Diencephalon (tissue), 1 donor: ENCODE measurements at places on chromosomes 13 and 19. TPM values are rescaled to one million over a fixed set of nuclear protein-coding genes. Genes with fewer than 3 reads are reported as not detected.

TMEM150B gene
- not detected for total RNA-seq

ACOD1 gene
- total RNA-seq, result not detected

SIGLEC10 gene
- 3.0 TPM for total RNA-seq

TMEM38A gene
- total RNA-seq, result 18.0 TPM

GAPDHS gene
- total RNA-seq, result not detected

PIBF1 gene
- total RNA-seq, result 36.2 TPM

MAST1 gene
- 71.0 TPM for total RNA-seq

CNN1 gene
- total RNA-seq, result 0.46 TPM

ZNF415 gene
- 31.8 TPM for total RNA-seq

NLRP4 gene
- under 0.01 TPM for total RNA-seq

LRRC25 gene
- total RNA-seq, result 1.2 TPM

MPND gene
- 19.6 TPM for total RNA-seq

WDR88 gene
- not detected for total RNA-seq

CLDND2 gene
- not detected for total RNA-seq

ZSWIM4 gene
- total RNA-seq, result 5.3 TPM

ATP7B gene
- total RNA-seq, result 13.1 TPM

SH2D3A gene
- 8.5 TPM for total RNA-seq

NALCN gene
- 63.0 TPM for total RNA-seq

FCER2 gene
- 0.46 TPM for total RNA-seq

ZNF699 gene
- total RNA-seq, result 19.1 TPM

RASGRP4 gene
- 0.23 TPM for total RNA-seq

LHFPL6 gene
- total RNA-seq, result 47.5 TPM

LGALS4 gene
- total RNA-seq, result 0.69 TPM

CYP4F12 gene
- 0.69 TPM for total RNA-seq

ZNF846 gene
- total RNA-seq, result 20.5 TPM

ZNF844 gene
- total RNA-seq, result 12.9 TPM

CEACAM20 gene
- total RNA-seq, result not detected

CHAMP1 gene
- 8.8 TPM for total RNA-seq

TEX26 gene
- total RNA-seq, result 3.2 TPM

CEACAM8 gene
- total RNA-seq, result not detected

ZNF708 gene
- total RNA-seq, result 52.8 TPM

LRP3 gene
- 71.3 TPM for total RNA-seq

KIR3DL2 gene
- not detected for total RNA-seq

ZNF208 gene
- 11.8 TPM for total RNA-seq

ZNF773 gene
- 18.7 TPM for total RNA-seq

IGFL3 gene
- total RNA-seq, result not detected

ADM5 gene
- total RNA-seq, result 1.4 TPM

TMEM190 gene
- not detected for total RNA-seq

LRRC63 gene
- total RNA-seq, result 1.8 TPM

FCGBP gene
- 3.0 TPM for total RNA-seq

RDH13 gene
- 30.4 TPM for total RNA-seq

ZSCAN4 gene
- not detected for total RNA-seq

DOCK6 gene
- total RNA-seq, result 3.7 TPM

ZNF738 gene
- total RNA-seq, result 39.7 TPM

ZFP14 gene
- 42.2 TPM for total RNA-seq

TMEM86B gene
- 0.92 TPM for total RNA-seq
